ENCODE measurements at places on chromosomes 5 and 9. TPM values are rescaled to one million over a fixed set of nuclear protein-coding genes. Genes with fewer than 3 reads are reported as not detected.

The PCDHGB5 gene
- total RNA-seq = 16.2 TPM

The ENTPD2 gene
- total RNA-seq = 0.25 TPM

The SHC3 gene
- 59.0 TPM for total RNA-seq

The ANGPTL2 gene
- 3.7 TPM for total RNA-seq

The NR5A1 gene
- not detected for total RNA-seq

The RORB gene
- total RNA-seq = 49.9 TPM

The MARCOL gene
- not detected for total RNA-seq

The LCN9 gene
- not detected for total RNA-seq

The LCN15 gene
- not detected for total RNA-seq

The SPINK7 gene
- not detected for total RNA-seq

The RMRP gene
- 65,531 TPM for total RNA-seq

The GCNT4 gene
- total RNA-seq = 0.74 TPM

The SET gene
- total RNA-seq = 416 TPM

The CDC20B gene
- total RNA-seq = 0.25 TPM

The SNCAIP gene
- total RNA-seq = 41.1 TPM

All from temporal lobe (tissue), 4 donors.